ENCODE measurements at places on chromosomes 1 and 21.

GRCh38 chr1:7948960-7949359 lies 8.3 kb upstream of the TNFRSF9 start:
- DNase-seq = no peak

DNA sequence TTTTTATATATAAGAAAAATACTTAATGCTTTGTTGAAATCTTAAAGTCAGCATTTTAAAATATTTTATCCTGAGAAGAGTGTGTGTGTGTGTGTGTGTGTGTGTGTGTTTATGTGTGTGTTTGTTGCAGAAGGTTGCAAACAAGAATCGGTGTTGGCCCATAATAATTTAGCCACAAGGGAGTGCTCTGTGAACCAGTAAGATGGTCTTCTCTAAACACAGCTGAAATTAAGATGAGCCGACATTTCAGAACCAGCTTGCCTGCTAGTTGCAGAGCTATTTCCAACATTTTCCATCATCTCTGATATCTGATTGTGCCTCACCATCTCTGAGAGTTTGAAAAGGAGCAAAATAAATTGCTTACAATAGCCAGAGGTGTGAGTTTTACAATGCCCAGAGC lies 158.8 kb upstream of the SGIP1 start:
- DNase-seq = no peak

GRCh38 chr1:155241841-155242264 lies 13.4 kb downstream of the ENTREP3 start:
- no peak for DNase-seq

- peak; percentile 48 for DNase-seq
Measured at GRCh38 chr1:65075123-65075976, 72.7 kb upstream of the AK4 start.

- DNase-seq = no peak
Measured at GRCh38 chr1:87089823-87090222, 175.4 kb downstream of the HS2ST1 start.

DNA sequence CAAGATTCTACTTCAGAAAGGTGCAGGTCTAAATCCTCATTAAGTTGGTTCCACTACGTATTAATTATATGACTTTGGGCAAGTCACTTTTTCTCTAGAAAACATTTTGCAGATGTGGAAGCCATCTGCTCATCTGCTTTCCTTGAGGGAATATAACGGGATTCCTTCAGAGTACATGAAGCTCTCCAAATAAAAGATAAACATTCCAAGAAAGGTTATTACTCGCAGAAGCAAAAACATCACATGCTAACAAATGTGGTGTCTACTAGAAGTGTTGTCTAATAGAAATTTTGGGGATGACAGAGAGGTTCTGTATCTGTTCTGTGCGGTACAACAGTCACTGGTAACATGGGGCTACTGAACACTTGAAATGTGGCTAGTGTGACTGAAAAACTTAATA lies 60.2 kb downstream of the NIBAN1 start:
- DNase-seq = no peak

DNA sequence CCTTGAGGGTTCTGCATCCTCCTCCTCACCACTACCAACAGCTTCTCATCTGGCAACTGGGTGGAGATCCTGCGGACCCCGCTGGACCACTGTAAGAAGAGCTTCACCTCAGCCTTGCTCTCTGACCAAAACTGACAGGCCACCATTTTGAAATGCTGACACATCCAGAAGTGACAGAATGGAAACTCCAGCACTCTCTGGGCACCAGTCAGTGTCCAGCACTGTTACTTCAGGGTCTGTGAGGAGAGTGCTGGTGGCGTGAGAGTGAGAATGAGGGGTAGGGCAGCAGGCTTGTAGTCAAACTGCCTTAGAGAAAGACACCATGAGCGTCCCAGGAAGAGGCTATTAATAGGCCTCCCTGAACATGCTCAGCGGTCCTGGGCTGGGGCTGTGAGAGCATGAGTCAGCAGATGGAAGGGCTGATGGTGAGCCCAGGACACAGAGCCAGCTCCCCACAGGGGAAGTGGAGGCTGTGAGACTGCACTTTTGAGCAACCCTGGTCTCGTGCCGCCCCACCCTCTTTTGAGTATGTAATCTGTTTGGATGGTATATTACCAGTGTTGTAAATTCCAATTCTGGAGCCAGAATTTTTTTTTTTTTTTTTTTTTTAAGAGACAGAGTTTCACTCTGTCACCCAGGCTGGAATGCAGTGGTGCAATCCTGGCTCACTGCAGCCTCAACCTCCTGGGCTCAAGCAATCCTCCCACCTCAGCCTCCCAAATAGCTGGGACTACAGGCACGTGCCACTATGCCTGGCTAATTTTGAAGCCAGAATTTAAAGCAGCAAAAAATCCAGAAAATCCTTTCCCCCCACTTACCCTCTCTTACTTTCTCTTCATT lies 34.4 kb upstream of the SLC30A1 start:
- no peak for DNase-seq

- no peak for DNase-seq
Measured at GRCh38 chr1:161121042-161121650, 3.2 kb downstream of the NIT1 start.

GRCh38 chr1:109906160-109906838 lies 4.3 kb upstream of the CSF1 start:
- DNase-seq = no peak

- DNase-seq = peak; percentile 4
Measured at GRCh38 chr1:40709100-40709801, 17.7 kb downstream of the NFYC start.

DNA sequence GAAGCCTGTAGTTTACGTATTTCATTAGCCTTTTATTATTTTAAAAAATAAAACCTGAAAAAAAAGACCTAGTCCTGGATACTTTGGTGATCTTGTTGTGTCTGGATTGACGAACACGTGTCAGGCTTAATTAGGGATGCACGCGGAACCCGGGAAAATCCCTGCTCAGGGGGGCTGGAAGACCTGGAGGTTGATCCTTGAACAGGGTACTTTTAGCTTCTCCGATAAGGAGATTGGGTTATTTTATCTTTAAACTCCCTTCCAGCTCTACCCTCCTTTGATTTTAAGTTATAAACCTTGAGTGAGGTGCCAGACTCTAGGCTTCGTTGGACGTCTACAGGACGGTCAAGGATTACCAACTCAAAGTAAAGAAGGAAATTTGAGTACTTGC lies 552 bp upstream of the ZNF691 start:
- DNase-seq = no peak

DNA sequence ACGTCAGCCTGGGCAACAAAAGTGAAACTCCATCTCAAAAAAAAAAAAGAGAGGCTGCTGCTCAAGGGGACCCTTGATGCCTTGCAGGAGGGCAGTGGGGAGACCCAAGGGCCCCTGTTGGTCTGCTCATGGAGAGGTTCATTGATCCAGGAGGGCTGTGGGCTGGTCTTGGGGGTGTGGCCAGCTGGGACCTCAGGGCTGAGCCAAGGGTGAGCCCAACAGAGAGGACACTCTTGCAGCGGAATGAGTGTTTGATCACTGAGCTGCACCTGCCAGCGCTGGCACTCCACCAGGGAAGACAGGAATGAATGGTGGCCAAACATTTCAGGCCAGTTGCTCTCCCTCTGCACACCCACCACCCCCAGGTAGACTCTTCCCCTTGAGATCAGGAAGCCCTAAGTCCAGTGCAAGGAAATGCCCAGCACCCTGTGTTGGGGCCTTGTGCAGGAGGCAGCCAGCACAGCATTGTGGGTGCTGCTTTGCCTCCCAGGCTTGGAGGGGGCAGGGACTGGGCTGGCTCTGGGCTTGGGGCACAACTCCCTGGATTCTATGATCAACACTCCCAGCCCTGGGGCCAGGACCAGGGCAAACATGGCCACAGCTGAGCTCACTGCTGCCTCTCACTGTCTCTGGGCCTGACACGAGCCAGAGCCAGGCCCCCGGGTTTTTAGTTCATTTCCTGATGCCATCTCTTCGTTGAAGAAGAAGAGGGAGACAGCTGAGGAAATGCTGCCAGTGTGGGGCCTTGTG lies 50.7 kb downstream of the IRF2BP2 start:
- no peak for DNase-seq

DNA sequence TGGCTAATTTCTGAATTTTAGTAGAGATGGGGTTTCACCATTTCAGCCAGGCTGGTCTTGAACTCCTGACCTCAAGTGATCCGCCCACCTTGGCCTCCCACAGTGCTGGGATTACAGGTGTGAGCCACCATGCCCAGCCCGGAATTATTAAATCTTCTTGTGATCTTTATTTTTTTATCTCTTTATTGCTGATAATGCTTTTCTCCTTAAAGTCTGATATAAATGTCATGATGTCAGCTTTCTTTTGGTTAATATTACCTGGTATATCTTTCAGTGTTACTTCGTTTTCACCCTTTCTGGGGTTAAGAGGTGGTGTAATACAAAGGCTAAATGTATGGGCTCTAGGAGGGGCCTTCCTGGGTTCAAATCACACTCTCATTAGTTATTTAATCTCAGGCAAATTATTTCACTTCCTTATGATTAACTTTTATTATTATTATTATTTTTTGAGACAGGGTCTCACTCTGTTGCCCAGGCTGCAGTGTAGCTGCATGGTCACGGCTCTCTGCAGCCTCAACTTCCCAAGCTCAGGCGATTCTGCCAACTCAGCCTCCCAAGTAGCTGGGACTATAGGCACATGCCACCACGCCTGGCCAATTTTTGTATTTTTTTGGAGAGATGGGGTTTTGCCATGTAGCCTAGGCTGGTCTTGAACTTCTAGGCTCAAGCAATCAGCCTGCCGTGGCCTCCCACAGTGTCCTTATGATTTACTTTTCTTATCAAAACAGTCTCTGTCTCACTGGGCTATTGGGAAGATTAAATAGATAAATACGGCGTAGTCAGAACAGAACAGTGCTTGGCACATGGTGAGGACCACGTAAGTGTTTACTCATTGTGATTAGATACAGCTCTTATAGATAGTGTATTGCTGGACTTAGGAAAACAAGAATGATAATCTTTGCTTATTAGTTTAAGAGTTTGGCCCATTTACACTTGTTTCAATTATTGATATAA lies 216.5 kb downstream of the URB2 start:
- DNase-seq = no peak

- no peak for DNase-seq
Measured at GRCh38 chr1:56838759-56839158, 15.8 kb upstream of the C8A start.

DNA sequence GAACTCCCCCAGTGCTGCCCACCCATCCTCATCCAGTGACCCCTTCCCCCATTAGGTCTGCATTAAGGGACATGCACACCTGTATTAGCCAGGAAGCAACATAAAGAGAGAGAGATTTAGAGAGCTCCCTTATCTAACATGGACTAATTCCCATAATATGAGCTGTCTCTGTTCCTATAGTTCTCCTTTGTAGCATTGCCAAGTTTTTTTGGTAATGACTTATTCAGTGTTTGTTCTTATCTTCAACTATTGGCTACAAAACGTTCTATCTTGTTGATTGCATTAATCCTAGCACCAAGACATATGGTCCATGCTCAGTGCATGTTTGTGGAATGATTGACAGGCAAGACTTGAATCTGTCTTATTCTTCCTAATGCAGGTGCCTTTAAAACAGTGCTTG lies 264.0 kb downstream of the ADGRL2 start:
- no peak for DNase-seq

- DNase-seq = no peak
Measured at GRCh38 chr21:34021726-34022125, 51.7 kb upstream of the MRPS6 start.

- DNase-seq = no peak
Measured at GRCh38 chr1:19507516-19507915, 22.2 kb upstream of the CAPZB start.

GRCh38 chr1:208068908-208069307 lies 158.0 kb upstream of the CD34 start:
- no peak for DNase-seq

DNA sequence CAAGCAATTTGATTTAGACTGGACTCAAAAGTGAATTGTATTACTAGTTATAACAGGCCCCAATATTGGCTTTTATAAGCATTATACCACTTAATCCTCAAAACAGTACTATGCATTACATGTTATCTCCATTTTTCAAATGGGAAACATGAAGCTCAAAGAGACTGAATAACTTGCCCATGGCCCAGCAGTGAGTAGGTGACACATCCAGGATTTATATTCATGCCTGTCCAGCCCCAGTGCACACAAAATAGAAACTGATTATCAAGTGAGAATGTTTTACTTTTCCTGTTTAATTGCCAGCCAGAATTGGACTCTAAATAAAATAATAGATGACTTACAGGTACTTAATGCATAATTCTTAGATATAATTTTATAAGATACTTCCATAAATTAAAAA lies 82.9 kb downstream of the NIBAN1 start:
- DNase-seq = no peak

DNA sequence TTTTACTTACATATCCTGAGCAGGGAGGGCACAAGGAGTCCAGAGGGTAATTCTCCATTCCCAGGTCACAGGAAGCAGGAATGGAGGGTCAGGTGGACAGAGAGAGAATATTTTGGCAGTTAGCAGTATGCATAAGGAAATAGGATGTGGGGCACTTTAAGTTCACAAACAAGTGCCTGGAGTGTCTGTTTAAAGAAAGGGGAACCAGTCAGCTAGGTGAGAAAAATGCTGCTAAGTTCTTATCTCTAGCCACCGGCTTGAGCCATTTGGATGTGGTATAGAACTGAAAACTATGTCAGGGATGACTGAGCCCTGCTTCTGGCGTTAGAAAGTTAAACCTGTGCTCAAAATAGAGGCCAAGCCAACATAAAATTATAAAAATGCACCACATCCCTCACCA lies 739.7 kb upstream of the NCAM2 start:
- no peak for DNase-seq

DNA sequence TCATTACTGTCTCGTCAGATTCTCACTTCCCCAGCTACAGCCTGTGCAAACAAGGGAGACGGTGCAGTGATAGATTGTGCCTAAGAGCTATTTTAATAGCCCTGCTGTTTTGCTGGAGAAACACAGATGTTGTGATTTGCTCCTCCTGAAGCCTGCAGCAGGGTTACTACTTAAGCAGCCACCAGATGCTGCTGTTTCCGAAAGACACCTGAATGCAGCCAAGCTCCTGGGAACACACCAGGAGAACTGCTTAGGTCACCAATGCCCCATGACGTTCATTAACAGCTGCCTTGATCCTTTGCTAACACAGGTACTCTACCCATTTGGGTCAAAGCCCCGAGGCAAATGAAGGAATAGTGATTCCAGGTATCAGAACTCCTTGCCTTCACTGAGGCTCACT lies 411.8 kb upstream of the DAB1 start:
- DNase-seq = peak; percentile 40

DNA sequence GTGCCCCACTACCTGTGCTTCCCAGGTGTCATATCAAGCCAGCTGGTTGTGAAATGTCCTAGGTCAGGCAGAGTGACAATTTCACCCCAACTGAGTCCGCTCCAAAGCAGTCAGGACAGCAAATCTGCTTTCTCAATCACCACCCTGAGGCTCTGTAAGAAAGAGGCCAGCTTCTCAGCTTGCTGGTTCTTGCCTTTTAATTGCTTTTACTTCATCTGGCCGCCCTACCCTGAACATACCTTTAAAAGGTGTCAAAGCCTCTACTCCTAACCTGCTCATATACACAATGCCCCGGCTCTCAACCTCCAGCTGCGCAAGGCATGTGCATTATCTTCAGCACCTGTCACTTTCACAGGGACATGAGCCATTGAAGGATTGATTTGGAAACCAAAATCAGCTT lies 581.6 kb downstream of the NPHP4 start:
- peak; percentile 82 for DNase-seq

Data from NCI-H1417 (cell line).